ENCODE measurements at places on chromosomes 16 and 17.

DNA sequence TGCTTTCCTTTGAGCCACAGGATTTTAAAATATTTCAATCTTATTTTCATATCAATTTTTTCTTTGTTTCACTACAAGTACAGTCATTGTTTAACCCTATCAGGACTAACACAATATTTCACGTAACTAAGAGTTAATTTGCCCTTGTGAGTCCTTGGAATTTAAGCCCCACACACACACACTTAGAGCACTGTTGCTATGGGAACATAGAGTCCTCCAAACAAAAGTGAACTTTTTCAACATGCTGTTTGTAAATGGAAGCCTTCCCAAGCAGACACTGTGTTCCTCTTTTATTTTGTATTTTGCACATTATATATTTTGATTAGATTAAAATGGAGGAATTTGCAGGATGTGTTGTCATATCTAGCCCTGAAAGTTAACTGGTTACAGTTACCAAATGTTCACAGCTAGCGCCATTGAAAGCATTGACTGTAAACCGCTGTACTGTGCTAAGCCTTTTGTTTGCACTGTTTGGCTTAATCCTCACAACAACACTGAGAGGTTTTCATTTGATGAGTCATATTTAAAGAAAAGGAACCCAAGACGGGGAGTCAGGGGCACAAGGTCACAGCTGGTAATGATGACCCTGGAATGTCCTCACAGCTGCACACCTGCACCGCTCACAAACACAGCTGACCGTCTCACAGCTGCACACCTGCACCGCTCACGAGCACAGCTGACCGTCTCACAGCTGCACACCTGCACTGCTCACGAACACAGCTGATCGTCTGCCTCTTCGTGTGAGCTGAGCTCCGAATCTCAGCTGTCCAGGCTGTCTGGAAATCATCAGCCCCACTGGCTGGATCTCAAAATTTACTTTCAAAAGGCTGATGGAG lies 6.3 kb downstream of the HSBP1 start:
- peak; percentile 84 for DNase-seq

GRCh38 chr16:69724981-69725479 lies 1.3 kb downstream of the NQO1 start:
- DNase-seq: no peak

- no peak for DNase-seq
Observed at GRCh38 chr17:62611728-62612127, 15.7 kb upstream of the MRC2 start.

GRCh38 chr16:84308120-84308519 lies 13.4 kb downstream of the WFDC1 start:
- no peak for DNase-seq

- no peak for DNase-seq
Observed at GRCh38 chr17:66725956-66726355, 109.0 kb upstream of the CACNG5 start.

- DNase-seq: no peak
Observed at GRCh38 chr17:63170795-63171194, 204.8 kb downstream of the TANC2 start.

DNA sequence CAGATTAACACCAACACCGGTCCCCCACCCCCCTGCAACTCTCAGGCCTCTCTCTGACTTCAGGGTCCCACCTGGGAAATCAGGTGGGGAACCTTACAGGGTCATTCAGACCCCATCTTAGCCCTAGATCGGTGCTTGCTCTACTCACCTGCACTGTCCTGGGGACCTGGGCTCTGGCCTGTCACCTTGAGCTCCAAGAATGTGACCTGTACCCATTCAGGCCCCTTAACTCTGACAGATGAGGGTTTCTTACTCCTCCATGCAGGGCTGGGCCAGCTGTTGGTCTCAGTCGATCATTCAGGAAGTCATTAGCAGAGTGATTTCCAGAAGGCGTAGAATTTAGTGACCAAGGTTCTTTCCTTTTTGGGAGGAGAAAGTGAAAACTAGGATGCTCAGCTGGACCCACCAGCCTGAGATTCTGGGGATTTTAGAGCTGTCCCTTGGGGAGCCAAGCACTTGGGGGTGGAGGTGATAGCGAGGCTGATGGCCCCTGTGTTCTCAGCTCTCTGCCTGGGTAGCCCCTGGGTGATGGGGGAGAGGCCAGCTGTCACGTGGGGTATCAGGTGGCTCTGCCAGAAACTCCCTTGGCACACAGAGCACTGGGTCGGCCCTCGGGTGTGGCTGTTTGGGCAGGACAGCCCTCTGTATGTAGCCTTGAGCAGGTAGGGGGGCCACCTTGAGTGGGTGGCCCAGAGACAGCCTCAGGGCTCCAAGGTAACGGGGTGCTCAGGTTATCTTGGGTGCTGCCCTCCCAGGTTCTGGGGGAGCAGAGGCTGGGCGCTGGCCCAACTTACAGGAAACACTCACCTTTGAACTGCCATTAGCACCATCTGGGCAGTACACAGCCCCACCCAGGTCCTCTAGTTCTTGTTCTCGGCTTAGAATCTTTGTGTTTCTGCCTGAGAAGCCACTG lies 724 bp downstream of the MVP start:
- DNase-seq: no peak

- DNase-seq: no peak
Observed at GRCh38 chr16:46790599-46791270, 40.2 kb downstream of the C16orf87 start.

- no peak for DNase-seq
Observed at GRCh38 chr16:35794896-35795295, 2335.5 kb downstream of the TP53TG3F start.

DNA sequence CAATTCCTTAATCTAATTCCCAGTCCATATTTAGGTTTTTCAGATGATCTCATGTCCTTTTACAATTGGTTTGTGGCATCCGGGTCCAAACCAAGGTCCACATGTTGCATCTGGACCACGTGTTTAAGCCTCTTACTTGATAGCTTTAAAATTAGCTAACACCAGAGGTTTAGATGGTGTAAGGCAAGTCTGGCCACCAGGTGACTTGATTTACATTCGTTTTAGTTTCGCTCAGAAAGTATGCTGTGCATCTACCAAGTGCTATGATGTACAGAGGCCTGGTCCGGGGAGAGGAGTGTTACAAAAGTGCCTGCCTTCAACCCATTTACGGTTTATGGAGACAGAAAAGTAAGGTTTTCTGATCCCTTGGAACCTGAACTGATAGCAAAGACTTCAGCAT lies 878 bp upstream of the DNAJA2 start:
- no peak for DNase-seq

DNA sequence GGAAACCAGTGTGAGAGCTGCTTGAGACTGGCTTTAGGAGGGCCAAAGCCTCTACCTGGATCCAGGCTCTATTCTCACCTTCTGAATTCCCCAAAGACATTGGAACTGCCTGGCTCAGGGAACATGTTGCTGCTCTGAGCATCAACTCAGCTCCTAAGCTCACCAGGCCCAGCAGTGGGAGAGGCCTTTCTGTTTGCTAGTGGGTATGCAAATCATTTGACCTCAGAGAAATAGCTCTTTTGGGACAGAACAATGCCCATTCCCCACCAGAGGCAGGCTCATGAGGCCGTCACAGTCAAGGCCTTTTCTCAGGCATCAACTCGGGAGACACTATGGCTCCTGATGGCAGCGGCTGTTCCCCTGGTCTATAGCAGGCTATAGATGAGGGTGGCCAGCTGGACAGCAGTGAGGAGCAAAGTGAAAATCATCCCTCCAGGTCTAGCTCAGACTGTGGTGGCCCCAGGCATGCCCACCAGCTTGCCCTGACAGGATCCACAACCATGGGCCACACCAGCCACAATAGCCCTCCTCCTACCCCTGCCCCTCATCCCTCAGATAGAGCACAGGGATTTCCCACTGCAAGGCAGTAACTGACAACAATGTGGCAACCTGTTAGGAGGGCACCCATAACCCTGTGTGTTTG lies 30.4 kb upstream of the GFOD2 start:
- DNase-seq: no peak

DNA sequence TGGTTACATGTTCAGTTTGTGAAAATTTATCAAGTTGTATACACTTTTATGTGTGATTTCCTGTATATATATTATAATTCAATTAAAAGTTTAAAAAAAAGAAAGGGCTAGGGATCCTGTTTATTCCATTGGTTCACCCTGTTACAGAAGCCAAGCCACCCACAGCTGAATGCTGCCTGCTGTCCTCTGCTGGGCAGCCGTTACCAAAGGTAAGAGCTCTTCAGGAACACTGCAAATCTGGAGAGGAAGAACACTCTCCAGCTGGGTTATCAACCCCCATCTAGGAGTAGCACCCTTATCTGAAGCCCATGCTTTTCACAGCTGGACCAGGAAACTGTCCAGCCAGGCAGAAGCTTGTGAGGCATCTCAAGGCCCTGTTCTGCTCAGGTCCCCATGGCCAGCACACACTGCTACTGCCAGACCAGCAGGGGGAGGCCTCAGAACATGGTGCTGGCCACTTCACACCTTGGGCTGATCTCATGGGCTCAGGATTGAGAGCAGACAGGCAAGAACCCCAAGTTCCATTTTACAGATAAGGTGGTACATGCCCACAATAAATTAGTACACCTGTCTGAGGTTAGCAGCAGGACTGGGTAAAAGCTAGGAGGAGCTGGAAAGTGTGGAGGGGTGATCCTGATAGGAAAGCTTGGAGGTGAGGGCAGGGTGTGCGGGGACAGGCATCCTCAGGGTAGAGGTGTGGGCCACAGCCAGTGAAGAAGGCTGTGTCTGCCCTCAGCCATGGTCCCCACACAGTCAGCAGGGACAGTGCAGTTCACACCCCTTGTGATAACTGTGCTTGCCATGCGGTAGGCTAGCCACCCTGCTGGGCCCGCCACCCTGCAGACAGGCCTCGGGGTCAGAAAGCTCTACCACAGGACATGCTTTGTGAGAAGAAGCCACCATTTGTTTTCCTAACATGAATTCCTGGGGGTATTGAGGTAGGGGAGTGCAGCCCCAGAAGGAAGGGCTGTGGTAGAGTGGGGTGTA lies 54.3 kb upstream of the SREBF1 start:
- no peak for DNase-seq

DNA sequence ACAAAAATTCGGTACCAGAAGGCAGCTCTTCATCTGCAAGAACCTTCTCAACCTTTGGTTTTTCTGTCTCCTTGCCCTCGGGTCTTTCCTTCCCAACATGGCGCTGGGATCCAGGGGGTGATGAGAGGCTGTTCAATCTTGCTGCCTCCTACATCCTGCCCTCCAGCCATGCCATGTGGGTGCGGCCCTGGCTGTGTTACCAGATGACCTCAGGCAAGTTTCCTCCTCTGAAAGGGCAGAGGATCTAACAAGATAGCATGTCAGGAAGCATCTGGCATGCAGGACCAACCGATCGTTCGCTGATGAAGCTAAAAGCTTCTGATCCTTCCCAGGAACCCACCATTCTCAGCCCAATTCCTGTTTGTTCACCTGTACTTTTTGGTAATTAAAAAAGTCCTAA lies 36.8 kb upstream of the BCAR1 start:
- no peak for DNase-seq

DNA sequence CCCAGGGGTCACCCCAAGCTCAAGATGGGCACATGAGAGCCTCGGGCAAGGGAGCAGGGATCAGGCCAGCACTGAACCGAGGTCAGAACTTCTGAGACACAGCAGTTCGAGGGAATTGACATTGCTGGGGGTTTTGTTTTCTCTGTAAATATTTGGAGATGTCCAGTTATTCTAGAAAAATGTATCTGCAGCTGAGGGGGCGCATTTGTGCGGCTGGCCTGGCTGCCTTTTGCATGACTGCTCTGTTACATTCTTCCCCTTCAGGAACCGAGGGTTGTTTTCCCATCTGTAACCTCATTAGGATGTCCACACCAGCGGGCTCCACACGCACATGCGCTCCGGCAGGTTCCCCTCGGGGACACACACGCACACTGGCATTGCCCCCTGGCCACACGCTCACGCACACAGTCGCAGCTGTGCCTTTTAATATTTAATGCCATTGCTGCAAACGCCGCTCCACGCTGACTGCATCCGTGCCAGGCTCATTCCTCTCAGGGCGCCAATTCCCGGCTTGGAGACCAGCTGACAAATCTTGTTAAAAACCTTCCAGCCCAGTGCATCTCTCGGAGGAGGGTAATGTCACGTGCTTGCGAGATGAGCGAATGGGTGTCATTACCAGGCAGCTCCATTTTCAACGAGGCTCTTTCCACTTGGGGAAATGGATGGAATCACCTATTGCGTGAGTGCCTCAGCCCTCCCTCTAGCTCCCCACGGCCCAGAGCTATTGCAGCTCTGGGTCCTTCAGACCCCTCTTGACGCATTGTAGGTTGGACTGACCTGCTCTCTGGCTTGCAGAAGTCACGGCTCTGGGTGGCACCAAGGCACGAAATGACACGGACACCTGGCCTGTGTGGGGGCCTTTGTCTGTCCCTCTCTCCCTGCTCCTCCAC lies 13.1 kb downstream of the CCR7 start:
- DNase-seq: peak; percentile 63

DNA sequence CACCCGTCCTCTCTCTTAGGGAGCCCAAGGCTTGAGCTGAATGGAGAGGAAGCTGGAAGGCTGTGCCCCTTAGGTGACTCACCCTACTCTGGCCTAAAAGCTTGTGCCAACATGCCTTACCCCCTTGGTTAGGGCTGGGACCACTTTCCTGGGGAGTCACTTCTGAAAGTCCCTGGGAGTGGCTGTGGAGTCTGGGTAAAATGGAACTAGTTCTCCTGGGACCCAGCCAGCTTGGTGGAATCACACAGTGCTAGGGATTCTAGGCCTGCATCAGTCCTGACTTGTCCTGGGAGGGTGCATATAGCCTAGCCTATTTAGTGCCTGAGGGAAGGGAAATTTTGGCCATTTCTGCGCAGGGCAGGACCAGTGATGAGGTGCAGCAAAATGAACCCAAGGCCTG lies 10.5 kb downstream of the MMP28 start:
- no peak for DNase-seq

- DNase-seq: no peak
Observed at GRCh38 chr16:27404163-27404823, 2.3 kb downstream of the IL21R start.

DNA sequence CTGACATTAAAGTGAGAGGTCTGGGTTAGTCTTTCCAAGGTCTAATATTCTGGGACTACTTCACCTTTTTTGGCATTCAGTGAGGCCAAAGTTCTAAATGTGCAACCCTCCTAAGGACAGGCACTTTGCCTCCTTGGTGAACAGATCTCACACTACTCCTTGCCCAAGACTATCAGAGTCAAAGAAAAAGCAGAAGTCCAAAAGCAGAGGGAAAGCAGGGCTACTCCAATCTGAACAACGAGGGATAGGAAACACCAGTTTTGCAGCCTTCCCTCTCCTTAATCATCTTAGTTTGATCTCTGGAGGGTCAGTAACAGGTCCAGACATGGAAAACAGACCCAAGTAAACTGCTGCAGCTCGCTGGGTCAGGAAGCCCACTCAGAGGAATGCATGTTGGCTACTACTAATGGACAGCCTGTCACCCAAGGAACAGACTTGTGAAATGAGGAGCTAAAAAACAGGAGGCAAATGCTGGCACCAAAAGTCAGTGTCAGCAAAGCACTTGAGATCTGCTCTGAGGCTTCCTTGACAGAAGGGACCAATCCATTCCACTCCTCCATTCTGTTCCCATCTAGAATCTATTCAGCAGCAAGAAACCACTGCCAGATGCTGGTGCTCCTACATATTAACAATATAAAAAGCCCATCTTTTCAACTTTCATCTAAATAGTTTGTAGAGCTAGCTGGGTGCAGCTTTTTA lies 29.9 kb downstream of the DCUN1D3 start:
- DNase-seq: no peak

Measured in fibroblast of skin of left quadriceps (primary cell).